A172 (cell line): ENCODE measurements at places on chromosomes 1 and 21. TPM values are rescaled to one million over a fixed set of nuclear protein-coding genes. Genes with fewer than 3 reads are reported as not detected.

GRCh38 chr1:205256951-205257625 is 29.3 kb downstream of the TMCC2 start:
- no peak for DNase-seq

DNA sequence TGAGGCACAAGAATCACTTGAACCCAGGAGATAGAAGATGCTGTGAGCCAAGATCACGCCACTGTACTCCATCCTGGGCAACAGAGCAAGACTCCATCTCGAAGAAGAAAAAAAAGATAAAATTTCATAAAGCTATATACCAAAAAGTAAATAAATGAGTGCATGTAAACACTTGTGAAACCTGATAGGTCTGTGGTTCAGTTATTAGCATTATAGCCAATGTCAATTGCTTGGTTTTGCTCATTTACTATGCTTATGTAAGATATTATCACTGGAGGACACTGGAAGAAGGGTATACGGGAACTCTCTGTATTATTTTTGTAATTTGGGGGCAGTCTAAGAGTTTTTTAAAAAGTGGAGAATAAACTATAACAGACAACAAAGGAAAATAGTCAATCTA is 17.7 kb upstream of the TAL1 start:
- no peak for DNase-seq

GRCh38 chr1:72942008-72942407 is 659.7 kb upstream of the NEGR1 start:
- DNase-seq: no peak

GRCh38 chr1:173903827-173904531 is 13.1 kb downstream of the SERPINC1 start:
- no peak for DNase-seq

DNA sequence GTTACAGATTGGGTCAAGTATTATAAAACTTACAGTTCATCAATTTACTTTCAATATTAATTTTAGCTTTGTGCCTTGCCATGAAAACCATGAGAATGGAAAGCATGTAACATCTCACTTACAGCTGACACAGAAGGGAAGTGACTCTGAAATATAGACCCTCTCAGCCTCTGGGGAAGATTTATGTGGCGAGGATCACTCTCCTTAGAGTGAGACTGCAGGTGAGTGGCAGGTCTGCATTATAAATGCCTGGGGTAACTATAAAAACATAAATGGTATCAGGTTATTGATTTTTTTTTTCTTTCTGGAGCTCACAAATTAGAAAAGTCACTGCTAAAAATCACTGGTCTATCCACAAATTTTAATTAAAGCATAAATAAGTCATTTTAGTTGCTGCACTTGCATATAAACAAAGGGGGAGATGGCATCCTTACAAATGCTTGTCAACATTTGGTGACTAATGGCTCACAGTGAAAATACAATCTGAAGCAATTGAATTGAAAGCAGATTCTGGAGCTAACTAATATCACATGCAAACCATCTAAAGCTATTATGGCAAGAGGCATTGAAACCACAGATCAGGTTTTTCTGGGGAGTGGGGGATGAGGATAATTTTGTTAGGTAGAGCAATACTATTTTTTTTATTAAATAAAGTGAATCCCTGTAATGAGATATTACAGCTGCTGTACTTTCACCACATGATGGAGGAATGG is 200.9 kb downstream of the TM2D1 start:
- DNase-seq: no peak

- DNase-seq: no peak
Measured at GRCh38 chr1:167708940-167709389, 12.8 kb upstream of the MPZL1 start.

- peak; percentile 61 for DNase-seq
Measured at GRCh38 chr1:4650481-4650880, 3.9 kb upstream of the AJAP1 start.

- DNase-seq: peak; percentile 31
Measured at GRCh38 chr1:19559641-19560040, 74.3 kb upstream of the CAPZB start.

LCE2B gene
- not detected in 2 replicates for total RNA-seq
